ENCODE measurements at places on chromosomes 5 and 9. TPM values are rescaled to one million over a fixed set of nuclear protein-coding genes. Genes with fewer than 3 reads are reported as not detected.

GRCh38 chr9:91033797-91034196 lies 232.2 kb downstream of the SYK start:
- DNase-seq, result no peak

GRCh38 chr9:18274693-18275092 lies 199.3 kb upstream of the ADAMTSL1 start:
- peak; percentile 33 for DNase-seq

- DNase-seq, result peak; percentile 82
These were observed 83.6 kb upstream of the TNFSF8 start for GRCh38 chr9:115013998-115014397.

DNA sequence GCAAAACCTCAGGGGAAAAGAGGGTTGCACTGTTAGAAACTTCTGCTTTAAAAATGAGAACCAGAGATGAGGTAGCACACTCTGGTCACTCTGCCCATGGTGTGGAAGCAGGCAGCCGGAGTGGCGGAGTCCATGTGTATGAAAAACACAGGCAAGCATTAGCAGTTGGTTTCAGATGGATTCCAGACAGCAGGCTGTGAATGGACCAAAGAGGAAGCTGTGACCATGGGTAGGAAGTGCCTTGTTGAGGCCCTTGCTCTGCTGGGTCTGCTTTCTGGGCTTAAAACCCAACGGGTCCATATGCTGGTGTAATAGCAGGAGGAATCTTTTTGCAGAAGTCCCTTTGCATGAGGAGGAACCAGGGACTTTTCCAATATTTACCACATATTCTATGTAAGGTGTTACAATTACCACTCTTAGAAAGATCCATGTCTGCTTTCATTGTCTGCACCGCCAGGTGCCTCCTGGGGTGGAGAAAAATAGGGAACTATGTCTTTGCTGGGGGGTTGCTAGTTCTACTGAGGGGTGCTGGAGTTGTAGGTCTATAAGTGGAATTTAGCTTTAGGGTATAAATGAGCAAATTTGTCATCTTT lies 77.0 kb downstream of the ANKRD55 start:
- no peak for DNase-seq

The TUSC1 gene
- total RNA-seq, result 10.5 TPM

DNA sequence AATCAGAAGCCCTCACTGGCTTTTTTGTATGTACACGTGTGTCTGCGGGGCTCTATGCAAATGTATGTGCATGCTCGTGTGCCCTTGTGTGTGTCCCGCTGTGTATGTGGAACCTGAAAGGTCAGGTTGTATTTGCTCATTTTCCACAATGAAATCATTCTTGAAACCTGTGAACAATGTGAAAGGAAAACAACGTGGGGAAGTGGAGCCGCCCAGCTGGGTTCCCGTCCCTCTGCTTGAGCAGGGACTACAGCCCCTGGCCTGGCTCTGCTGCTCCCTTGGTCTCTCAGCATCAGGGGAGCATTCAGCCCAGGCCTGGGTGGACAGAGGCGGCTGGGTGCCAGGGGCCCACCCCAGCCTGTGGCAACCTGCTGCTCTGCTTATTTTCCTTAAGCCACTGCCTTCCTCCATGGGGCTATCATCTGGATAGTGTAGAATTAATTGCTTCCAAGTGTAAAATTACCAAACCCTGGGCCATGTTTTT lies 3.0 kb downstream of the ECSCR start:
- DNase-seq, result peak; percentile 32

- DNase-seq, result no peak
These were observed 48.8 kb upstream of the GOLPH3 start for GRCh38 chr5:32222723-32223470.

The ASPN gene
- total RNA-seq, result 10.4 TPM

DNA sequence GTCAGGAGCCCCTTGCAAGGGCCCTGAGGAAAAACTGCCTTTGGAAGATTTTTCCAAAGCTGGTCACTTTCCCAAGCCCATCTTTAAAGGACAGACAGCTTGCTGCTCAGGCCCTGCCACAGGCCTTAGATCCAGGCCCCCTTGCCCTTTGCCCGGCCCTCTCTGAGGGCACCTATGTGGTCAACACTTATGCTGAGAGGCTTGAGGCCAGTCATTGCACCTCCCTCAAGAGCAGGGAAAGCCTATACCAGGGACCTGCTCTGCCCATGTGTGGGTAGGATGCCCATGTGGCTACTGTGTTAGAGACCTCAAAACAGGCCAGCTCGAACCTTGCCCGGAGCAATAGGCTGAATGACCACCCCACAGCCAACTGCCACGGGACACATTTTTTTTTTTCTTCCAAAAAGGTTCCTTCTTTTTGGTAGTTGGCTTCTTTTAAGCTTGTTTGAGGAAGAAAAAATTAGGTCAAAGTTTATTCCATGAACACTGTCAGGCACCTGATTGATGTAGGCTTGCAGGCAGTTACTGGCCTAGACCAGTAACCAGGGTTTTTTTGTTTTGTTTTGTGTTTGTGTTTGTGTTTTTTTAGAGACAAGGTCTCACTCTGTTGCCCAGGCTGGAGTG lies 3.8 kb downstream of the TCF7 start:
- no peak for DNase-seq

- peak; percentile 2 for DNase-seq
These were observed 587 bp downstream of the MIER3 start for GRCh38 chr5:56951126-56951945.

The GGTA1 gene
- total RNA-seq, result under 0.01 TPM

GRCh38 chr5:169590602-169591001 lies 7.0 kb downstream of the SPDL1 start:
- no peak for DNase-seq

The RALGDS gene
- total RNA-seq, result 23.6 TPM

GRCh38 chr5:140251527-140251973 lies 51.4 kb downstream of the PFDN1 start:
- DNase-seq, result peak; percentile 97

The PCSK1 gene
- total RNA-seq, result not detected

The ENTPD2 gene
- total RNA-seq, result under 0.01 TPM

DNA sequence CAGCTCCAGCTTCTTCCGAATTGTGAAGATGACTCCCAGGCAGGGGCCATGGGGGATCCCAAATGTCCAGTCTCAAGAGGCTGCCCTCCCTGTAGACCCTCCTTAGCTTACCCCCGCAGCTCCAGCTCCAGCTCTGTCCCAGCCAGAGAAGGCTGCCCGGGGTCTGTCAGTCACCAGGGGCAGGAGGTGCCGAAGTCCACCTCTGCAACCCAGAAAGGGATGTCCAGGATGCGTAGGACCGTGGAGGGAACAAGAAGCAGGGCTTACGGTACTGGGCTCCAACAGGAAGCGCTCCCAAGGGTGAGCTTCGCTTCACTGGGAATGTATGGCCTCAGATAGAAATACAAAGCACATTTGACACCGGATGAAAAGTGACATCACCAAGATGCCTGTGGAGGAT lies 6.0 kb downstream of the IPPK start:
- no peak for DNase-seq

- DNase-seq, result peak; percentile 66
These were observed 174.1 kb downstream of the KDM4C start for GRCh38 chr9:6931913-6932312.

The TEX48 gene
- total RNA-seq, result not detected
